Fibroblast of gingiva (primary cell): ENCODE measurements at places on chromosomes 5 and 9.

DNA sequence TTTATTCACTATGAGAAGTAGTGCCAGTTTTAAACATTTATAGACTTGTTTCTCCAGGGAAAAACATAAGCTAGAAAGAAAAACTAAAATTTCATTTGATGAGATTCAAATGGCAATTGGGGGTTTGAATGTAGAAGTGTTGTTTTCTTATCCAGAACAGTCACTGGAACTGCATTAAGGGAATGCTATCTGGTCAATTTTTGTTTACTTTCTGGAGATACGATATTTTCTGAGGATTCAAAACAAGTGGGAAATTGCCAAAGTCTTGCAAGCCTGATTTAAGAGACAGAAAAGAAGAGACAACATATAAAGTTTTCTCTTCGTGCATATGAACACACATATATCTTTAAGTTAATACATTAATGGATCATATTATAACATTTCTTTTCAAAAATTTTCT lies 118.4 kb downstream of the NXNL2 start:
- no peak for DNase-seq

DNA sequence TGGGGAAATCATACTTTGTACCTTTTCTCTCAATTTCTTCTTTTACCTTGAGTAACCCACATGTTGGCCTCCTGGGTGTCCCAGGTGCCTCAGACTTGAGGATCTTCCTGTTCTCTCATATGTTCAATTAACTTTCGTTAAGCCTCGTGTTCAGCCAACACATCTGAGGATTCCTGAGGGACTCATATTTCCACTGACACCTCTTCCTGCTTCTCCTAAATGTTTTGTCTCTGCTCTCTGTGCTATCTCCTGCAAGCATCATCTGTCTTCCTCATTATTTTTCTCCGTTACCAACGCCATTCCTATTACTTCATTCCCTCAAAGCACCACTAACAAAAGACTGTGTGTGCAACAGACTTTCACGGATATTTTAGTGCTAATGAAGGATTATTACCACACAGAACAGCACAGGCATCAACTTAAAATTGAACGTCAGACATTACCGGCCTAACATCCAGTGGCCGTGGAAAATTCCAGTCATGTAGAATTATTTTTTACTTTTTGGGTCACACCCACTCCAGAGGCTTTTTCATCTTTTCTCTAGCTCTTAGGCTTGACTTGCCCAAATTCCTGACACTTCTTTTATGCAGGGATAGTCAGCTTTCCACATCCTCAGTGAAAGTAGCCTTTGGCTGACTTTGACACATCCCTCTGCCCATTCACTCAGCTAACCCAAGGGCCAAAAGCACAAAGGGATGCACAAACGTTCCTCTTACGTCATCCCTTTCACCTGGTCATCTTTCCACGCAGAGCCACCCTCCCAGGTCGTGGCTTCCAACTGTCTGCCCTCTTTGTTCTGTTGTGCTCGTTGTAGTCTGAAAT lies 46.0 kb upstream of the OSMR start:
- no peak for DNase-seq

DNA sequence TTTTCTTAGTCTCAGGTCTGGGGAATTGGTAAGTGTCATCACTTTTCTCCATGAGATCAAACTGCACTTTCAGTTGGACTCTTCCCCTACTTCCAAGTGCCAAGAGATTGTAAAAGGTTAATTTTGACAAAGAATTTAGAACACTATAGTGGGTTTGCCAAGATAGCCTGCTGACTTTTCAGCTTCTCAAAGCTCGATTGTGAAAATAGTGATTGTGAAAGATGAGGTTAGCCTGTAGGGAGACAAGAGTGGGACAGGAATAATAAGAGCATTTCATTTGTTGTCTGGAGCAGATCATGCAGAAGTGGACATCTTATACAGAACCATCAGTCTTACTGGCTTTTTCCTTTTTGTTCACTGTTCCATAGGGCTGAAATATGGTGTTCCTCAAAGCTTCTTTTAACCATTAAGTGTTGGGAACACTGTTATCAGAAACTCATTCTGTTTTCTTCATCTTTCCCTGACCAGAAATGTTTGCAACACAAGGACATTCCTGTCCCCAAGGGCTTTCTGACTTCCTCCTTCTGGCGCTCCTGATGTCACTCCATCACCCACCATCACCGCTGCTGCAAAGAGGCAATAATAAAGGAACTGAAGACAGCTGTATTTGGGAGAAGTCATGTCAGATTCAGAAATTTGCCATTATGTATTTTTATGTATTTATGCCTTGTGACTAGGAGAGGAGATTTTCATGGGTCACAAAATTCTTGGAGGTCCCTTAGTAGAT lies 11.6 kb upstream of the SPTAN1 start:
- DNase-seq, result peak; percentile 51

GRCh38 chr9:129245276-129245675 lies 67.2 kb upstream of the IER5L start:
- DNase-seq, result no peak

- peak; percentile 69 for DNase-seq
These were observed 2.5 kb downstream of the CENPP start for GRCh38 chr9:92328225-92328624.

DNA sequence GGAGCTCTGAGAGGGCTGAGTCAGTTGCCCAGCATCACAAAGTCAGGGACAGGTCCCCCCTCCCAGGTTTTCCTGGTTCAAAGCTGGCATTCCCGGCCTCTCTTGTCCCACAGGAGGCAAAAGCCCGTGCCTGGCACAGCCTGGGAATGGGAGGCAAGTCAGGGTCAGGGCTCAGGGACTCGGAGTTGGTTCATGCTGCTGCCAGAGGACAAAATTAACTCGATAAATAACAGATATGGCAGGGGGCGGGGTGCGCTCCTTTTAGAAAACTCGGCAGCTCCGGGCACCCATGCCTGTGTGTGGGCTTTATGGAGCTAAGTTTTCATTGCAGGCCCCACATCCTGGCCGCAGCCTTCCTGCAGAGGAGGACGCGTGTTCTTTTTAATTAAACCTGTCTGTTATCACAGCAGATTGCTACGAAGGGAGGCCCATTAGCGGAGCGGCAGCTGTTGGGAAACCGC lies 62.8 kb upstream of the LMX1B start:
- DNase-seq, result no peak

GRCh38 chr5:142796492-142797109 lies 26.4 kb downstream of the ARHGAP26 start:
- no peak for DNase-seq

DNA sequence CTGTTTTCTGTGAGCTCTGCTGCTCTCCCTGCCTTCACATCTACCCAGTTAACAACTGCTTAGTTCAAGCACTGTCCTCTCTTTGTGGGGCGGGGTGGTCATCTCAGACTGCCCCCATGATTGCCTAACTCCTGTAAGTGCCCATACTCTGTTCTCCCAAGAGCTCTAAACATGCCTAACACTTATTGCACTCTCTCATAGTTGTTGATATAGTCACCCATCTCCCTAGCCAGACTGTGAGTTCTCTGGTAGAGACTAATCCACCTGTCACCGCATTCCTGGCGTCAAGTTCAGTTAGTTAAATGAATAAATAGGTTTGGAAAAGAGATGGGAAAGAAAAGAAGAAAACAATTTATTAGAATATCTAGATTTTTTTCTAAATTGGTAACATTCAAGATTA lies 18.3 kb upstream of the MUSK start:
- peak; percentile 91 for DNase-seq

DNA sequence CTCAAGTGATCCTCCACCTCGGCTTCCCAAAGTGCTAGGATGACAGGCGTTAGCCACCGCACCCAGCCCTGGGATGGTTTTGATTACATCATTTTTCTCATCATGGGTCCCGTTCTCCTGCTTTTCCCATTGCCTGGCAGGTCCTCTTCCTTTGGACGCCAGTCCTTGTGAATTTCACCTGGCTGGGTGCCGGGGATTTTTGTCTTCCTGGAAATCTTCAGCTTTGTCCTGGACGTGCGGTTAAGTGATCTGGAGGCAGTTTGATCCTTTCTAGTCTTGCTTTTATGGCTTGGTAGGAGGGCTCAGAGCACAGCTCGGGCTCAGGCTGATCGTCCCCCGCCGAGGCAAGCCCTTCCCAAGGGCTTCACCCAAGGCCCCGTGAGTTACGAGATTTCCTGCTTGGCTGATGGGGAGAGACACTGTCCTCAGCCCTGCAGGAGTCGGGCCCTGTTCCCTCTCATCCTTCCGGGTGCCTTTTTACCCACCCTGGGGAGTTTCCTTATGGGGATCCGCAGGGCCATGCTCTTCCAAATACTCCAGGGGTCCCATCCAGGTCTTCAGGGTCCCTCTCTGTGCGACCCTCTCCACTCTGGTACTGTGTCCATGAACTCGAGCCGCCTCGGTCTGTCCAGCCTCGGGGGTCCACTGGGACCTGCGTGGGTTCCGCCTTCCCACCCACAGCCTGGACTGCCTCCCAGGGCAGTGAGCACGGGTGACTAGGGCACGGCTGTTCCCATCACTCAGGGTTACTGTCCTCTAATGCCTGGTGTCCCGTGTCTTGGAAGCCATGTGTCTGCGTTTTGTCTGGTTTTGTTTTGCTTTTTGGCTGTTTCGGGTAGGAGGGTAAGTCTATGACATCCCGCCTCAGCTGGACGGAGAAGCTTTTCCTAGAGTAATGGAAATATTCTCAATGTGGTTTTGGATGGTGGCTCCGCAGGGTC lies 22.3 kb upstream of the EGFL7 start:
- DNase-seq, result no peak
